Esophagus squamous epithelium (tissue), 5 donors: ENCODE measurements at places on chromosomes 5 and 9.

GRCh38 chr5:58800356-58800755 lies 217.5 kb downstream of the RAB3C start:
- DNase-seq: no peak

- no peak for DNase-seq
Measured at GRCh38 chr5:173392-174290, 17.7 kb upstream of the LRRC14B start.

- DNase-seq: no peak
Measured at GRCh38 chr5:98064118-98064685, 709.3 kb upstream of the RGMB start.

- DNase-seq: no peak
Measured at GRCh38 chr9:136059851-136060670, 35.0 kb downstream of the NACC2 start.

- DNase-seq: no peak
Measured at GRCh38 chr5:163259495-163259894, 177.9 kb upstream of the CCNG1 start.

DNA sequence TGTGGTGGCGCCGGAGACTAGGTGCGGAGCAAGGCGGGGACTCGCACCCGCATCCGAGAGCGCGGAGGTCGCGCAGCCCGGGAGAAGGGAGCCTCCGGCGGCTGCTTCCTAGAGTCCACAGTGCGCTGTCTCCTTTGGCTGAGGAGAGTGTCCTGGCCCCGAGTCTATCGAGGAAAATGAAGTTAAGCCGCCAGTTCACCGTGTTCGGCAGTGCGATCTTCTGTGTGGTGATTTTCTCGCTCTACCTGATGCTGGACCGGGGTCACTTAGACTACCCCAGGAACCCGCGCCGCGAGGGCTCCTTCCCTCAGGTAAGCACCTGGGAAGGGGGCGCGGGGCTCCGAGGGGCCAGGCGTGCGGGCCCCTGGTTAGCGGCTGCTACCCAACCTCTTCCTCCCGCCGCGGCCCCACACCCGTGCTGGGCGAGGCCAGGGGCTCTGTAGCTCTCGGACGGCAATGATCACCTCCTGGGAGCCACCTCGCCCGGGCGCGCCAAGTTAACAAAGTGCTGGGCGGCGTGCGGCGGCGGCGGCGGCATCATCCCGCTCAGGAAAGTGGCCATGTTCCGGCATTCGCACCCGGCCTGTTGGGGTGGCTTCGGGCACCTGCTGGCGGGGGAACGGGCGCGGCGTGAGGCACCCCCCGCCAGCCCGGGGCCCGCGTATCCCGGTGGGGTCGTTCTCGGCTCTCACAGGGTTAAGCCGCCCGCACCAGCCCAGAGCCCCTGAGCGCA lies 681 bp downstream of the MAN2A1 start:
- DNase-seq: no peak

- no peak for DNase-seq
Measured at GRCh38 chr9:114465906-114466900, 39.1 kb downstream of the WHRN start.

DNA sequence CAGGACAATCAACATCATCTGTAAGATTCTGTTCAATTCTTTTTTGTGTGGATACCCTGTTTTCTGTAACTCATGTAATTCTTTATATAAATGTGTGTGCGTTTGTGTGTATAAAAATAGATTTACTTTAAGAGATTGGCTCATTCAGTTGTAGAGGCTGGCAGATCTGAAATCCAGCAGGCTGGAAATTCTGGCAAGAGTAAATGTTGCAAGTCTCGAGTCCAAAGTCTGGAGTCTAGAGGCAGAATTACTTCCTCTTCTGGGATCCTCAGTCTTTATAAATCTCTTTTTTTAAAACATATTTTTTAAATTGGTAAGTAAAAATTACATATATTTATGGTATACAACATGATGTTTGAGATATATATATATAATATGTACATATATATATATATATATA lies 202.1 kb upstream of the TMEM161B start:
- DNase-seq: no peak

- DNase-seq: no peak
Measured at GRCh38 chr5:180354966-180355365, 1.8 kb upstream of the GFPT2 start.

DNA sequence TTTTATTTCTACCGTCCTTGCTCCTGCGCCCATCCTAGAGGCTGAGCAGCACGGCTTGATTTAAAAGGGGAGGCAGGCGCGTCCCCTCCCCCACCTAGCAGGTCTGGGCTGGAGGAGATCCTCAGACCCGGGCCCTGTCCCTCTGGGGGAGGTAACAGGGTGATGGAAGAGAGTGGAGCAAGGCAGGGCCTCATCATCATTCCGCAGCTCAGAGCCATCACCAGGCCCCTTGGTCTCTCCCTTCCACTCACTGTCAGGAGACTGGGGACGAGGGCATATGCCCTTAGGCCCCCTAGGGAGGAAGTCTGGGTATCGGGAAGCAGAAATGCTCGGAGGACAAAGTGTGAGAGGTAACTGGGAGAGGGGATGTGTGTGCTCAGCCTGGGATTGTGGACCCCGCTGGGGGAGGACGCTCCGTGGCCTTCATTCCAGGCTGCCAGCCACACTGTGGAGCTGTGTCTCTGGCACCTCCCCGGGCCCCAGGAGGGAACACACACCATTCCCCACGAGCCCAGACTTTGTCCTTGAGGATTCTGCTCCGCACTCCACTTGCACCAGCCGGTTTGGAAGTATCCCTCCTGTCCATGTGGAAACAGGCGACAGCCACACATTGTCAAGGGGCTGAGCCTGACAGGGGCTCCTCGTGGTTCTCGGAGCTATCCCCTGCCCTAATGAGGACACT lies 761 bp downstream of the REEP2 start:
- DNase-seq: no peak

- DNase-seq: no peak
Measured at GRCh38 chr5:146072595-146072994, 32.8 kb downstream of the PLAC8L1 start.

DNA sequence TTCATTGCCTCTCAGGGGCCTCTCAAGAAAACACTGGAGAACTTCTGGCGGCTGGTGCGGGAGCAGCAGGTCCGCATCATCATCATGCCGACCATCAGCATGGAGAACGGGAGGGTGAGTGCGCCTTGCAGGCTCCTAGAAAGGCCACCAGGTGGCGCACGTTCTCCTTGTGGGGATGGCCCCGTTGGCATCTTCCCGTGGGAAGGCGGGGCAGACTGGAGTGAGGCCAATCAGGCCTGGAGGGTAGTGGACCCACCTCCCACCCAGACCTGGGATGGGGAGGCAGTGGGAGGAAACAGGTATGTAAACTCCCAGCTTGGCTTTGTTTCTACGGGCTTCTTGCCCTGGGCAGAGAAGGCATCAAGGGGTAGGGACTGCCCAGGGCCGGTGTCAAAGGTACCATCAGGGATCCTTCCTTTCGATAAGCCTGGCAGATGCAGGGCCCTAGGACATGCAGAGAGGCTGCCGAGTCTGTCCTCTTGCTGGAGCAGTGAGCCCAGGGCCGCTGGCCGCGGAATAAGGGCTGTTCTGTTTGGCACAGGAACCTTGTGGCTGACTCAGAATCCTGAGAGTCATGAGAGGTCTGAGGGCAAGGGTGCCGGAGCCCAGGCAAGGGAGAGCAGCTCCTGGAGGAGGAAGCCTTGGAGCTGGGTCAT lies 18.9 kb upstream of the SPTLC1 start:
- no peak for DNase-seq

GRCh38 chr9:127923771-127924170 lies 6.8 kb downstream of the PIP5KL1 start:
- DNase-seq: no peak

GRCh38 chr5:138981586-138981985 lies 106.5 kb upstream of the LRRTM2 start:
- no peak for DNase-seq

DNA sequence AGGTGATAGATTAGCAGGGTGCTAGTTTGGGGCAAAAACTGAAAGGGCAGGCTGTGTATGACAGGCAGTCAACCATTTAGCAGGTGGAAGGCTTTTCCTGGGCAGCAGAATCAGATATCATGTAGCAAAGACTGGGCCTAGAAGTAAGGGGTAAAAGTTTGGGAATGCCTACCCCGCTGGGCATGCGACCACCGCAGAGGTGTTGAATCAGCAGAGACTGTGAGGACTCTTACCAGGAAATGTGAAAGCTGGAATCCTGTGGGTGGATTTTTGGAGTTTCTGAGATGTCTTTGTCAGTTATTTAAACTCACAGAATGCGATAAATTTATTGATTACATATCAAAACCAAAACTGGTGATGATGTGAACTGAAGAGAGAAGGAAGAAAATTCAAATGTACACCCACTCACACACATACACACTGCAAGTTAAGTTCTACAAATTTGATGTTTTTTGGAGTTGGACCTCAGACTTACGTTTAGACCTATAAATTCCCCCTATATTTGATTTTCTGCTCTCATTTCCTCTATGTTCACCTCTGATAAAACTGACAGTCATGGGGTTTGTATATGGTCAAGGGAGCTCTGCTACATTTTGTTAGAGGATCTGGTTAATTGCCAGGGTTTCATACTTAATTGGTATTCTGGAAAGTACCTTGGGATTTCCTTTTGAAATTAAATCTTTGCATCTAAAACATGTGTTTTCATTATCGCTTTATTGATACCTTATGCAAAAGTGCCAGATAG lies 333.6 kb downstream of the CSNK1G3 start:
- DNase-seq: no peak

DNA sequence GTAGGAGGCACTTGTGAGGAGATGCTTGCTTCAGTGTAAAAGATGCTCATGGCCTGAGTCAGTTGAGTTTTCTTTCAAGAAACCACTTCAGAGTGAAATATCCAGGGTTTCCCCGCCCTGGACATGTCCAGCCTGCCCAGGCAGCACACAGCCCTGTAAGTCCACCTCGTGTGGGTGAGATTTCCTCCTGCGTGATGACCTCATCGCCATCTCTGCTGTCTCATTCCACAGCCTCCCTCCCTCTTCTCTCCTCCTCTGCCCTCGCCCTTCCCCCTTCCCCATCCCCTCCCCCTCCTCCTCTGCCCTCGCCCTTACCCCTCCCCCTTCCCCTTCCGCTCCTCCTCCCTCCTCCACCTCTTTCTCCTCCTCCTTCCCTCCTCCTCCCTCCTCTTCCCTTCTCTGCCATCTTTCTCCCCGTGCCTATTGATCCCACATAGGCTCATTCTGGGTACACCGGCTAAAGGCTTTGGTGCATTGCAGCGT lies 34.0 kb upstream of the NCS1 start:
- no peak for DNase-seq

DNA sequence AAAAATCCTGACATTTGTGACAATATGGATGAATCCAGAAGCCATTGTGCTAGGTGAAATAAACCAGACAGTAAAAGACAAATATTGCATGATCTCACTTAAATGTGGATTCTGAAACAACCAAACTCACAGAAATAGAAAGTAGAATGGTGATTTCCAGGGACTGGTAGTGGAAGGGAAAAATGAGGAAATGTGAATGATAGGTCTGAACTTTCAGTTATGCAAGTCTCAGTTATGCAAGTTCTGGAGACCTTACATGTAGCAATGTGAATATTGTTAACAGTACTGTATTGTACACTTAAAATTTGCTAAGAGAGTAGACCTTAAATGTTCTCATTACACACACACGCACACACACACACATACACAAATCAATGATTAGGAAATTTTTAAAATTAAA lies 84.9 kb downstream of the SLCO4C1 start:
- no peak for DNase-seq

DNA sequence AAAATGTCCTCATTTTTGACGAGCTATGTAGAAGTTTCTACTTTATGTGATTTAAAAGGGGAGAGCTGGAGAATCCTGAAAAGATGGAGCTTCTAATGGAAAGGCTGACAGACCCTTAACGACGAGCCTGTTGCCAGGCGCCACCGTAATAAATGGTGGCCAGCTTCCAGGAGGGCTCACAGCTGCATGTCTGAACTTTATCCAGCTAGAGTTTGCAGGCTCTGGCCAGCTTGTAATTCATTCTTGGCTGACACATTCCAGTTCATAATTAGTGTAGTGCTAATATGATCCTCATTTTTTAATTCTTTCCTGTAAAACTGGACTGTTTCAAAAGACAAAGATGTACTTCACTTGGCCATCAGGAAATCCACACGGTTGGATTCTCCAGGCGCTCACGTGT lies 246.7 kb downstream of the GAS1 start:
- no peak for DNase-seq

GRCh38 chr9:125418404-125418803 lies 156.8 kb downstream of the GAPVD1 start:
- DNase-seq: no peak

- no peak for DNase-seq
Measured at GRCh38 chr9:75541734-75542133, 348.7 kb upstream of the PCSK5 start.

DNA sequence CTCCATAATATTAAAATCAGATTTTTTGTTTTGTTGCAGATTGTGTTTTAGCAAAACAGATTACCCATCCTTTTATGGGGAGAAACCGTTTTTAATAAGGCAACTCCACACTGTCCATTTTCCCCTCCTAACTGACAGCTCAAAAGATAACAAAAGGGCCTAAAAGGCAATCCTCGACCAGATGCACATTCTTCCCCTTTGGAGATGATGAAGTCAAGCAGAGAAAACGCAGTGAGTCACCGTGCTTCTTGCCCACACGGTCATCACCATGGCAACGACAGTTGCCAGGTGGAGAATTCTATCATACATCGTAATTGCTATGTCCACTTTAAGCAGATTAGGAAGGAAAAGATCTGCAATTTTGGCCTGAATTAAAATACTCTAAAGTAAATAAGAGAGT lies 96.4 kb downstream of the DIRAS2 start:
- DNase-seq: no peak

DNA sequence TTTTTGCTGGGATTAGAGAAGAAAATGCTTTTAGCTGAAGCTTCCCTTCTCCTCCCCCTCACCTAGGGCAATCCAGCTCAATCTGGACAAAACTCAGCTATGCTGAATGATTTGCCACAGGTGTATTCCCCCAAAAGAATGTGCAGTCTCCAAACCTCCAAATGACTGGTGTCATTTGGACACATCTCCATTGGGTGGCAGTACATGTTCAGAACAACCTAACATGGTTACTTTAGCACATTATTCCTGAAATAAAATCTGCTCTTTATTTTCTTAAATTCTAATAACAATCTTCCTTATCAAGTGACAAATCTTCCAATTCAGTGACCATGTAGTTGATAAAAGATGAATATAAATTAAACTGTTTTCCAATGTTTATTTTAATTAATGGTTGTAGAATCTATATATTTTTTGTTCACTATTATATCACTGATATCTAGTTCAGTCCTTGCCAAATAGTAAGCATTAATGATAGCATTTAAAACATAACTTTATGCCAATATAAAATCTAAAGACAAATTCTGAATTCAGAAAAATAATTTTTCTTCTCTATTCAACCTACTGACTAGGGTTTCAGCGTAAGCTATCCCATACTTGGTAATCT lies 61.3 kb upstream of the MOCS2 start:
- DNase-seq: no peak

- DNase-seq: no peak
Measured at GRCh38 chr9:114206221-114206789, 51.0 kb downstream of the COL27A1 start.

GRCh38 chr5:138575194-138576015 lies at the start of gene HSPA9:
HSPA9 (minus strand) TSS chr5:138575401; CDS start chr5:138575318, 83 bp downstream.
- peak; percentile 93 for DNase-seq
